ENCODE measurements at places on chromosomes 3 and 15.

DNA sequence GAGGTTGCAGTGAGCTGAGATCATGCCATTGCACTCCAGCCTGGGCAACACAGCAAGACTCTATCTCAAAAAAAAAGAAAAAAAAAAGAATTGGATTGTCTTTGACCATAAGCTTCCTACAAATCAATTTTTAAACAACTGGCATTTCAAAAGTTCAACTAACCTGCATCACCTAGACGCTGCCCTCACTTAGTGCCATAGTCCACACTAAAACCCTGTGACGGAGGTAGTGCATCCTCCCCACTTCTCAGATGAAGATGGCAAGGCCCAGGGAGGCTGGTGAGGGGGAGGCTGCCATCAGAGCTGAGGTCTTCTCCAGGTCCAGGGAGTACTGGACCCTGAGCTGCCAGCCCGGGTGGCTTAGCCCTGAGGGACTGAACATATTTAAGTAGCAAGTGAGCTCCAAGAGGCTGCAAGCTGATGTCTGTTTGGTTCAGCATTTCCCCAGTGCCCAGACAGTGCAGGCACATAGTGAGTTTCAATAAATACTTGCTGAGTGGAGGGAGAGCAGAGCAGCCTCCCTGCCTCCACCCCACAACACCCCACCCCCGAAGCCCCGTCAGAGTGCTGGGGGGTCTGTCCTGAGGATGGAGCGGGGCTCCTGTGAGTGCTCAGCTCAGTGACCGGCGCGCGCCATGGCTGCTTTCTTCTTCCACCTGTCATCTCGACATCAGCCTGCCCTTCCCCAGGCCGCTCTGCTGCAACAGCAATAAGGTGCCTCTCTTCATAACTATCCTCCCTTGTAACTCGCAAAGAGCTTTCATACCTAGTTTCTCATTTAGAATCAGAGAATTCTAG is 52.8 kb downstream of the MGLL start:
- no peak for DNase-seq

DNA sequence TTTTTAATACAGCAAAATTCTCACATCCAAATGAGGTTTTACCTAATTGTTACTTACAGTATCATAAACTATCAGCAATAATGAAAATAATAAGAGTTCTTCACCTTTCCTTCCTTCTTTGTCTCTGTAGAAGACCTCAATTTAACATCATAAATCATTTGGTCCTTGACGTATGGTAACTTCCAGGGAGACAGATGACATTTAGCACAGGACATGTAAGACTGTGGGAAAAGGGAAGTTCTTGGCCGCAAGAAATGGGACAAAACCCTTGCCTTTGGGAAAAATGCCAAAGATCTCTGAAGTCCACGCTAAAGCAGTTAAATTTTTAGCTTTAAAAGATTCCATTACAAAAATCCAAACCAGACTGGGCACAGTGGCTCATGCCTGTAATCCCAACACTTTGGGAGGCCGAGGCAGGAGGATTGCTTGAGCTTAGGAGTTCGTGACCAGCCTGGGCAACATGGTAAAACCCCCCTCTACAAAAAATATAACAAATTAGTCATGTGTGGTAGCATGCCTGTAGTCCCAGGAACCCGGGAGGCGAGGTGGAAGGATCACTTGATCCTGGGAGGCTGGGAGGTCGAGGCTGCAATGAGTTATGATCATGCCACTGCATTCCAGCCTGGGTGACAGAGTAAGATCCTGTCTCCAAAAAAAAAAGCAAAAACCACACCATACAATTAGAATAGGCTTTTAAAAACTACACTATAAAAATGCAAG is 8.8 kb downstream of the PTPN9 start:
- DNase-seq, result no peak

GRCh38 chr15:89175617-89176191 is 45.7 kb downstream of the RLBP1 start:
- DNase-seq, result no peak

GRCh38 chr3:37543666-37544065 is 318.0 kb upstream of the CTDSPL start:
- DNase-seq, result no peak

DNA sequence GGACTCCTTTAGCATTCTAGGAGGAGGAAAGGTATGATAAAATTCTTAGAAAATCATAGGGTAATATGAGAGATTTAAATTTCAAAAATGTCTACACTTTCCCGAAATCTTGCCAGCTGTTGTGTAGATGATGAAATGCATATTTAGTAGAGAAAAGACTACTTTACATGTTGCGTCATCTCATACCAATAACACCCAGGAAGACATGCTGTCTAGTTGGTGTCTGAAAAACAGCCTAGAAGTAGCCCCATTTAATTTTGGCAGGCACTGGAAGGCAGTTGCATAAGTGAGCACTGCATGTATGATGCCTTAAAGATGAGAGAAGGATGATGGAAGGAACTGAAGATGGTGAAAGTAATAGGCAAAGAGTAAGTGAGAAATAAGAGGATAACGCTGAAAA is 310.5 kb upstream of the TPM1 start:
- no peak for DNase-seq

DNA sequence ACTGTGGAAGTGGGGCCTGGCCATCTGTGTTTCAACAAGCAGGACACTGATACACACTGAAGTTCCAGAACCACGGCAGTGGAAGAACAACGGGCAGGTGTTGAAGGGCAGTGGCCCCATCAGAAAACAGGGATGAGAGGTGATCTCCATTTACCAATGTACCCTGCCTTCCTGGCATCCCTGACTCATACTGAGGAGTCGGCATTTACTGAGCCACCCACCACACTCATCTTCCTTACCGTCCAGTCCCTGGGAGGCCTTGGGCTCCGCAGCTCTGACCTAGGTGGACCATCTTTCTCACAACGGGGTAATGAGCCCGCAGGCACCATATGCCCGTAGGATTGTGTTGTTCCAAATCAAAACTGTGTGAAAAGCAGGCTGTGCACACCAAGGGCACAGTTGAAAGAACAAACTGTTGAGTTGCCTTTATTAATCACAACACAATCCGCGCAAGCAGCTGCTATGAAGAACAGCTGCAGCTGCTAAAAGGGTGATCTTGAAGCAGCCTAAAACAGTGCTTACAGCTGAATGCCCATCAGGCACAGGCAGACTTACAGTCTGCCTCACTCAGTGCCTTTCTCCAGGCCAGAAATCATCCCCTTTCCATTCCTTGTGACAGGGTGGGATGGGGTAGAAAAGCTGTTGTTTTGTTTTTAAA is 12.9 kb downstream of the MB21D2 start:
- DNase-seq, result no peak

DNA sequence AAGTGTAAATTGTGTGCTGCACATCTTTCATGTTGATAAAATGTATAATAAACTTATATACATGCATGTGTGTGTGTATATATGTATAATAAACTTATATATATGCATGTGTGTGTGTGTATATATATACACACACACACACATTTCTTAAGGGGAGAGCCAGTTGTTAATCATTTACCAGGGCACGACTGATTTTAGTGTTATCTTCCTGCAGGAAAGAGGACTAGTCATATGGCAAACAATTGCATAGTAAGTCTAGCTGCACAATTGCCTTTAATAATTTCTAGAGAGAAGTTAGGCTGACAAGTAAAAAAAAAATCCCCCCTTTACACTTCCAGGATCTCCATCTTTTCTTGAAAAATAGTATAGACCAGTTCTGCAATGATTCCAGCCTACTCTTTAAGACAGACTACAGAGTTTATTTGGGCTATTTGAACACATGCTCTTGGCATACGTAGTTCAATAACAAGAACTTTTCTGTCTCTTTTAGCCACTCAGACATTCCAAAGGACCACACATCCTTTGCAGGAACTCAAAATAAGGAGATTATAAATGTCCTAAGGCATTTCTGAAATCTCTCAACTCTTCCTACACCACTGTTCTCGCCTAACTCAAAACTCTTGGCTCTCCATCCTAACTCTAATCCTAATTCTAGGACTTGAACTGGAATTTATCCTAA is 163.6 kb upstream of the SETMAR start:
- DNase-seq, result no peak

- DNase-seq, result no peak
Measured at GRCh38 chr15:81292523-81293001, 31.4 kb downstream of the STARD5 start.

DNA sequence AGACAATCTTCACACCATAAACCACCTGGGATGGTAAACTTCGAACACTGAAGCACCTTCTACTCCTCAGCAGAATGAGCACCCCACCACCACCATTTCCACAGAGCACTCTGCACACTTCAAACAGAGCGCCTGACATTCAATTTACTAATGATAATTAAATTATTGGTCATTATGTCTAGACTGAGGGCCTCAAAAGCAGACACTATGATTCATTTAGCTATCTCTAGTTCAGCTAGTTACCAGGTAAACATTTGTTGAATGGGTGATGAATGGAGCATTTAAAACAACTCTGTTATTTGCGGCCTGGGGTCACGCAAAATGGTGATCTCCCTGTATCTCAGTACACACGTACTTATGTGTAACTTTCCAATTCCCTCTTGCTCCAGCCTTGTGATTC is 40.9 kb downstream of the ACAP2 start:
- no peak for DNase-seq

- no peak for DNase-seq
Measured at GRCh38 chr3:10585945-10586344, 80.6 kb upstream of the ATP2B2 start.

DNA sequence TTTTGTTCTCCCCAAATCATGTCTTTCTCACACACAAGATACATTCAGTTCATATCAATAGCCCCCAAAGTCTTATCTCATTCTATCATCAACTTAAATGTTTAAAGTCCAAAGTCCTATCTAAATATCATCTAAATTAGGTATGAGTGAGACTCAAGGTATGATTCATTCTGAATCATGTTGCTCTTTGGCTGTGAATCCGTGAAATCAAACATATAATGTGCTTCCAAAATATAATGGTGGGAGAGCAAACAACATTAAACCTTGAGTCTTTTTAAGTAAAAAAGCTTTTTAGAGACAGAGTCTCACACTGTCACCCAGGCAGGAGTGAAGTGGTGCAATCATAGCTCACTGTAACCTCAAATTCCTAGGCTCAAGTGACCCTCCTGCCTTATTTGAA is 139.1 kb downstream of the SAMMSON start:
- no peak for DNase-seq

- no peak for DNase-seq
Measured at GRCh38 chr15:52745326-52746161, 44.6 kb downstream of the ONECUT1 start.

- no peak for DNase-seq
Measured at GRCh38 chr15:62564886-62565633, 400.0 kb upstream of the C2CD4B start.
